Activated CD8-positive, alpha-beta memory T cell treated with anti-CD3 and anti-CD28 coated beads for 48 hours (primary cell): ENCODE measurements at places on chromosomes 2 and 18.

GRCh38 chr2:20447437-20448245 is 767 bp downstream of the RHOB start:
- DNase-seq: no peak

- no peak for DNase-seq
These were observed 154.3 kb upstream of the FN1 start for GRCh38 chr2:215590010-215590745.

DNA sequence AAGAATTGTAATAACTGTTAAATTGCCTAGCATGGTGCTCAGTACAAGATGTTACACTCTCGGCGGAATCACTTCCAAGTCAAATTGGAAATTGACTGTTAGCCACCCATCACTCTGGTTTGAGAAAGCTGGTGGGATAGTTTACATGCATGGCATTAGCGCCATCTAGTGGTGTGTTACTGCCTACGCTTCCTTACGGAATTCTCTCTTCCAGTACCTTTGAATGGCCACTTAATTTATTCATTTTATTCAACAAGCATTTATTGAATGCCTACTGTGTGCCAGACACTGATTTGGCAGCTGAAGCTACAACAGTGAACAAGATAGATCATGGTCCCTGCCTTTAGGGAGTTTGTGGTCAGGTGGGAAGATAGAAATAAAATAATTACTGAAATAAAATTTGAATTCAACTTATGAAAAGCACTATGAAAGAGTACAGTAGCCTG is 171.2 kb downstream of the TMEM247 start:
- DNase-seq: no peak

- DNase-seq: peak; percentile 18
These were observed 136.0 kb downstream of the INSIG2 start for GRCh38 chr2:118223992-118224894.

GRCh38 chr2:19851116-19851695 is 50.6 kb downstream of the TTC32 start:
- DNase-seq: no peak

- no peak for DNase-seq
These were observed 131.3 kb upstream of the TWIST2 start for GRCh38 chr2:238716585-238716984.

- no peak for DNase-seq
These were observed 55.9 kb downstream of the KCTD18 start for GRCh38 chr2:200453853-200454534.

GRCh38 chr2:98608962-98609604 is 694 bp downstream of the UNC50 start:
- DNase-seq: no peak

DNA sequence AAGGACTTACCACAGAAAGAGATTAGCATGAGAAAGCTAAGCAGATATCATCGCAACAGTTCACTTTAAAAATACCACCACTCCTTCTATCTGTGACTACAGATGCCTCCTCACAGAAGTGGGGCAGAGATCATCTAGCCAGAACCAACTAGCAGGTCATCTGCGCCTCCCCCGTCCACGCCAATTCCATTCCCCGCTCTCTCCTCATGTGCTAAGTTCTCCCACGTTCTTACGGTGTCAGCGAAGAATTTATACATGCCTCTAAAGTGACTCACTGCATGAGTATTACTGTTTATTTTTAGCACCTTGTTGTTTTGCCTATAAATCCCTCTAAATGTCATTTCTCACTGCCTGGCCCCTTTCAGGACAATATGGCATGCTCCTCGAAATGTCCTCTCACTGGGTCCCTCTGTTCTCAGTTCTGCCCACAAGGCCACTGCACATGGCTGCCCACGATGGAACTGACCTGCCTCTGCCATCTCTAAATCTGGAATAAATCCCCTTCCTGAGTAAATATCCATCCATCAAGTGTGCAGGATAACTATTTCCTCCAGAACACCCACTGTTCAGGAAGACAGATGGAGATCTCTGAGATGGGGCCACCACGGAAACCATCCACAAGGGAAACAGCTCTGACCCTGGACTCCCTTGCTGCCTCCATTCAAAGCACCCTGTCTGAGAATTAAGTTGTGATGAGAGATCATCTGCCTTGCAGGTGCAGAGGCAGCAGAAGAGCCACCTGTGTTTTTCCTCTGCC is 137.7 kb downstream of the IRS1 start:
- no peak for DNase-seq

- no peak for DNase-seq
These were observed 166.2 kb downstream of the ALK start for GRCh38 chr2:29755233-29755632.

DNA sequence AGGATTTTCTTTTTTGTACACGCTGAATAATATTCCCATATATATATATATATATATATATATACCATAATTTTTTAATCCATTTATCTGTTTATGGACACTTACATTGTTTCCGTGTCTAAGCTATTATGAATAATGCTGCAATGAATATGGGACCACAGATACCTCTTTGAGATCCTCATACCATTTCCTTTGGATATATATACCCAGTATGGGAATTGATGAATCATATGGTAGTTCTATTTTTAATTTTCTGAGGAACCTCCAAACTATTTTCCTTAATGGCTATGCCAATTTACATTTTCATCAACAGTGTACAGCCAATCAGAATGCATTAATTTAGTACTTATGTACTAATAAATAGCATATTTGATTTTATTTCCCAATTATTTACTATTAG is 53.1 kb downstream of the MERTK start:
- DNase-seq: no peak

- DNase-seq: no peak
These were observed 1337.9 kb upstream of the CHAC2 start for GRCh38 chr2:52429740-52430139.

DNA sequence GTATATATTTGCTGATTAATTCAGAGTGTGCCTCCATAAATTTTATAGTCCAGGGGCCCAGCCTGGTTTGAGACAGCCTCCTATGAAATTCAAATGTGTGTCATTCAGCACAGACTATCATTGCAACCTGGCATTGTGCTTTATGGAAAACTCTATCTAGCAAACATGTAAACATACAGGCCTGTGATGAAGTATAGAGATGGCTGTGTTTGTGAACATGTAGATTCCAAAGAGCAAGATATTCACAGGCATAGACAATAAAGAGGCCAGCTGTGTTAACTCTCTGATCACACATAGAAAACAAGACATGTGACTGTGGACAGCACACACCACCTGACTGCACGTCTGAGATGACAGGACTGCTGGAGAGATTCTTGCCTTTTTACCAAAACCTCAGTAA is 297.9 kb downstream of the EN1 start:
- DNase-seq: no peak

GRCh38 chr2:240561325-240561971 is 1.3 kb downstream of the DUSP28 start:
- no peak for DNase-seq

- peak; percentile 23 for DNase-seq
These were observed at the start of gene RAB27B for GRCh38 chr18:54828281-54828881. TSS of gene RAB27B (plus strand) at chr18:54828477. CDS start at chr18:54877586, 49,109 bp downstream.

DNA sequence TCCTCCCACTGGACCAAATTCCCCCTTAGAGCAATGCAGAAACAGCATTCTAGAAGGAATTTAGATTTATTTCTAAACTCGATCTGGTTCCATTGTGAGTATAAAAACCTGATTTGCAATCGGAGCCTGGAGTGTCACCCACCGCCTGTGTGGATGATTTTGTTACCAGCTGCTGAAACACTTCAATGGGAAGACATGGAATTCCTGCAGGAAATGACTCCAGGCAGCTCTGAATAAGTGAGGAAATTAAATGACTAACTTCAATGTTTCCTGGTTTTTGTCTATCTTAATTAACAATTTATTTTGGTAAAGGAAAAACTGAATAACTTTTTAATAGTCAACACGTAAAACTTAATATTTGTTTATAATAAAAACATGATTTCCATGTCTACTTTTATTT is 19.3 kb downstream of the CTAGE1 start:
- no peak for DNase-seq

DNA sequence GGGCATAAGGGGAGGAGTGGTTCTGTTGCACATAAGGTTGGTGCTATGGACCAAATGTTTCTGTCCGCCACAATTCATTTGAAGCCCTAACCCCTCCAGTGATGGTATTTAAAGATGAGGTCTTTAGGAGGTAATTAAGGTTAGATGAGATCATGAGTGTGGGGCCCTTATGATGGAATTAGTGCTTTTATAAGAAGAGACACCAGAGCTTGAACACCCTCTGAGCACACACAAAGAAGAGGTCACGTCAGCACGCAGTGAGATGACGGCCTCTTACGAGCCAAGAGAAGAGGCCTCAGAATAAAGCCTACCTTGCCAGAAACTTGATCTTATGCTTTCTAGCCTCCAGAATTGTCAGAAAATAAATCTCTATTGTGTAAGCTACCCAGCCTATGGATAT is 386.4 kb upstream of the CYRIA start:
- no peak for DNase-seq

GRCh38 chr2:51410331-51410730 is 378.4 kb upstream of the NRXN1 start:
- DNase-seq: no peak

DNA sequence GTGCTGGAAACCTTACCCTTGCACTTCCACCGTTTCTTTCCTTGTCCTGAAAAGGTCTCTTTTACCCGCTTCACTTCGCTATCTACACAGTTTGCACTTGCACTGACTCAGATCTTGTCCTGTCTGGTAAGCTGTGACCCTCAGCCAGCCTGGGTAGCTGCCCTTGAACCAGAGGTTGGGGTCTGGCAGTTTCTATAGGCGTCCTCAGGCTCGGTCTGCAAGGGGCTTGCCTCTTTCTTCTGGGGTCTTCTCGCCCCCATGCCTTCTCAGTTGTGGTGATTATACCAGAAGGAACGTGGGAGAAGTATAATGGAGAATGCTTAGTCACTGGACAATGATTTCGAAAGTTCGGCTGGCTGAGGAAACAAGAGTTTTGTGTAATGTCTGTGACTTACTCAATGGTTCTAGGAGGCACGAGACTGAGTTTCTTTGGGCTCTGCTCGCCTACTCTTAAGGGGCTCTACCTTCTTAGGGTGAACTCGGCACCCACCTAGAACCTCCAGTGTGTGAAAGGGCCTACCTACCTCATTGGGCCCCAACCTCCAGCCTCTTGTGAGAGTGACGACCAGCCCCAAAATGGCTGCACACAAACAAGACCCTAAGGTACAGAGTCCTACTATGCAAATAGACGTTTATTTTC is 6.9 kb upstream of the STAT1 start:
- peak; percentile 52 for DNase-seq

DNA sequence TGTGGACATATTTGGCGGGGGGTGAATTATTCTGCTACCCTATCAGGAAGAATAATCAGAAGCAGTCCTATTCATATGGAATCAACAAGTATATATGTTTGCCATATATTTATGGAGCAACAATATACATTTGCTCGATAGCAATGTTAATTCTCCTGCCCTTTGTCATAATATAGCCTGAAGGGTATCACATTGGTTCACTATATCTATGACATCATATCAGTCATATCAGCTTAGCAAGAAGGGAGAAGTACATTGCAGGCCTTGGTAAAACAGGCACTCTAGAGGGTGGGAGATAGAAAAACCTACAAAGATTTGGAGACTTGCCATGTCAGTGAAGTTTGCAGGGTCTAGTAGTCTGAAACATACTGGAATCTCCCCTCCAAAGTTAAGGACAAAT is 128.4 kb downstream of the ATL2 start:
- DNase-seq: no peak

DNA sequence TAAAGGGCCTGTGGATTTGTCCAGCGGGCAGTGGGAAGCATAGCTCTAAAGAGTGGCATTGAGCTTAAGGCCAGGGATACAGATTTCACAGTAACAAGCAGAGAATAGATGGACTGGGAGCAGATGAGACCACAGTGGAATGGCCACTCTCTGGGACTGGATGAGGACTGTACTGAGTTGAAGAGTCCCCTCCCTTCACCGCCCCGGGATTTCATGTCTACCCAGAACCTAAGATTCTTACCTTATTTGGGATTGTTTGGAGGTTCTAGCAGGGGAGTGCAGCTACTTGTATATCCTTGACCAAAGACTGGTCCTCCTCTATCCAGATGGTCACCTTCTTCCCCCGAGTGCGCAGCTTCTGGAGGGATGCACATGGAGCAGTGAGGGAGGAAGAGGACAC is 28.0 kb upstream of the EFEMP1 start:
- no peak for DNase-seq

DNA sequence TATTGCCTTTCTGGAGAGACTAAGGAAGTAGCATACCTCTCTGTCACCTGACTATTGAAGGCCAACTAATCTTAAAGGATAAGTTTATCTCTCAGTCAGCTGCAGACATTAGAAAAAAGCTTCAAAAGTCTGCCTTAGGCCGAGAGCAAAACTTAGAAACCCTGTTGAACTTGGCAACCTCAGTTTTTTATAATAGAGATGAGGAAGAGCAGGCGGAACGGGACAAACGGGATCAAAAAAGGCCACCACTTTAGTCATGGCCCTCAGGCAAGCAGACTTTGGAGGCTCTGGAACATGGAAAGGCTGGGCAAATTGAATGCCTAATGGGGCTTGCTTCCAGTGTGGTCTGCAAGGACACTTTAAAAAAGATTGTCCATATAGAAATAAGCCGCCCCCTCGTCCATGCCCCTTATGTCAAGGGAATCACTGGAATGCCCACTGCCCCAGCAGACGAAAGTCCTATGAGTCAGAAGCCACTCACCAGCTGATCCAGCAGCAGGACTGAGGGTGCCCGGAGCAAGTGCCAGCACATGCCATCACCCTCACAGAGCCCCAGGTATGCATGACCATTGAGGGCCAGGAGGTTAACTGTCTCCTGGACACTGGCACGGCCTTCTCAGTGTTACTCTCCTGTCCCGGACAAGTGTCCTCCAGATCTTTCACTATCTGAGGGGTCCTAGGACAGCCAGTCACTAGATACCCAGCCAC is 61.5 kb upstream of the FAM98A start:
- no peak for DNase-seq

- DNase-seq: no peak
These were observed 54.3 kb upstream of the PKDCC start for GRCh38 chr2:41993435-41993925.

DNA sequence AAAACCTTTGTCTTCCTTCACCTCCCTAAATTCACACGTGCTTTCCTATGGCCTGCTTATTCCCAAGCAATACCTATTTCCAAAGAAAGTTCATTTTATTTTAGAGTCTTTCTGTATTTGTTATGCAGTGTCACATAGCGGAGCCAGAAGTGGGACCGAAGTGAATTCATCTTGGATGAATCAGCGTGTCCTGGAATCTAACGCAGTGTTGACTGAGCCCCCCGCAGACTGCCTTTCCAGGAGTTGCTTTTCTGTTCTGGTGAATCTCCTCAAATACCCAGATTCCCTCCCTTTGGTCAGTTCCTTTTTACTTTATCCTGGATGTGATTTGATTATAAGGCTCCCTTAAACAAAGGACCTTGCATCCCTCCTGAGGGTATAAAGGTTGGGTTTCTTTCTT is 10.8 kb downstream of the ALPP start:
- DNase-seq: no peak

GRCh38 chr2:198044777-198045176 is 240.4 kb downstream of the PLCL1 start:
- DNase-seq: no peak

DNA sequence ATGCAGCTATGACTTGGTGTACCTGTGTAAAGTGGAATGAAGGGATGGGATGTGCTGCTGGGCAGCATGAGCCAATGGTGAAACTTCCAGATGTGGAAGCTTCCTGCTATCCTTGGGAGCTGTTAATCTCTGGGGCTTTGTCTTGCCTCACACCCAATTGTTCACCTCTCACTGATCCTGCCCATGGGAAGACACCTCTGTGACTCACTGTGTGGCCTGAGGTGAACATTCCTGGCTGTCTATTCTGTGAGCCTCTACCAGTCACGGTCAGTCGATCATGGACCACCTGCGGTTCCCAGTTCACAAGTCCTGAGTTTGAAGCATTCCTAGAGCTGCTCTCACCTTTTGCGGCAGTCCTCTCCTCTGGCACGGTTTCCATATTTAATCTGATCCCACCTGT is 12.1 kb downstream of the NEURL3 start:
- no peak for DNase-seq

GRCh38 chr18:79888016-79888415 is 63.4 kb downstream of the SLC66A2 start:
- no peak for DNase-seq
